ENCODE measurements at places on chromosomes 2 and 18.

DNA sequence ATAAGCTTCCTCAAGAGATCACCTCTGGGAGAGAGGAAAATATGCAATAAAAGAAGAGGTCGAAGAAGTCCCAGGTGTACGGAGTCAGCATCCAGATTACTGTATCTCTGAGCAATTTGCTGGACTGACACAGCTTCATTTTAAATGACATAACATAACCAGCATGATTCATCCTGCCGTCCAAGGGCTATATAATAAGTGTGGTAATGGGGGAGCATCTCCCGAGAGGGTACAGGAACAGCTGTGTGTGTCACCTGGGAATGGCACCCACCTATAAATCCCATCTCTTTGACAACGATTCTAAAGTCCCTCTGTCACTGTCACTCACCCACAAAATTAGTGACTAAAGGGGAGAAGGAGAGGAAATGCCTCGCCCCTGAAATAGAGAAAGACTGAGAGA is 19.3 kb upstream of the FZD7 start:
- DNase-seq = no peak

- DNase-seq = no peak
Observed at GRCh38 chr2:2742726-2743125, 411.7 kb upstream of the MYT1L start.

DNA sequence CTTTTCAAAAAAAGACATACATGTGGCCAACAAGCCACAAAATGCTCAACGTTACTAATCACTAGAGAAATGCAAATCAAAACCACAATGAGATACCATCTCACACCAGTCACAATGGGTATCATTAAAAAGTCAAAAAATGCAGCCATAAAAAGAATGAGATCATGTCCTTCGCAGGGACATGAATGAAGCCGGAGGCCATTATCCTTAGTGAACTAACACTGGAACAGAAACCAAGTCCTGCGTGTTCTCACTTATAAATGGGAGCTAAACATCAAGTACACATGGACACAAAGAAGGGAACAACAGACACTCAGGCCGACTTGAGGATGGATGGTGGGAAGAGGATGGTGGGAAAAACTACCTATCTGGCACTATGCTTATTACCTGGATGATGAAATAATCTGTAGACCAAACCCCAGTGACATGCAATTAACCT is 17.8 kb upstream of the ATL2 start:
- no peak for DNase-seq

- no peak for DNase-seq
Observed at GRCh38 chr18:48003426-48004349, 73.2 kb upstream of the SMAD2 start.

DNA sequence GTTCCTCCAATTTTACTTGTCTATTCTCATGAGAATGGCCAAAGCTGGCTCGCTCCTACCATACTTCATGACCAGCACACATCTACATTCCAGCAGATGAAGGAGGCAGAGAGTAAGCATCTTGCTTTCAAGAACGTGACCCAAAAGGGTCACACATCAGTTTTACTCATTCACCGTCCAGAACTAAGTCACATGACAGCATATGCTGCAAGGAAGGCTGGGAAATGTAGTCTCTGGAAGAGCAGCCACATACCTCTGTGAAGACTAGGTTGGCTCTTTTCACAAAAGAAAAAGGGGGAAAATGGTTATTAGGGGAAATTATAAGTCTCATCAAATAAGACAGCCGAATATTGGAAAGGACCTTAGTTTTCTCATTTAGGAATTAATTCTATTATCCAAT is 835.3 kb downstream of the EPHA4 start:
- no peak for DNase-seq

GRCh38 chr18:53819174-53819573 is 405.3 kb downstream of the MBD2 start:
- DNase-seq = no peak

GRCh38 chr2:8501061-8501720 is 180.7 kb upstream of the ID2 start:
- DNase-seq = no peak

DNA sequence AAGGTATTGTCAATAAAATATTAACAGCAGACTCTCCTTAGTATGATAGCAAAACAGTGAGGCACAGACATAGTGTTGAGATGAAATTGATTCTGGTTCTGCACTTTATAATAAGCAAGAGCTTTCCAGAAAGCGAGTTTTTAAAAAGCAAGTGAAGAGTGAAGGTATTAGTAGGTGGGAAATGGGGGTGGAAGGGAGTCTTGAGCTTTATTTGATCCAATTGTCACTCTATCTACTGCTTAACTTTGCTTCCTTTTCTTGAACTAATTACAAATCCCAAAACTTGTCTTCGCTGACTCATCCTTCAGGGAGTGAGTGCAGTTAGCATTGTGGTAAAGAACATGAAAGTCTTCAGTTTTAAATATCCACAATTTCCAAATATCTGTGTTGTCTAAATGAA is 120.6 kb upstream of the BOD1L2 start:
- DNase-seq = no peak

- no peak for DNase-seq
Observed at GRCh38 chr2:18987592-18988073, 370.8 kb downstream of the OSR1 start.

- no peak for DNase-seq
Observed at GRCh38 chr2:159209341-159210306, 76.9 kb downstream of the WDSUB1 start.

GRCh38 chr2:196289000-196289399 is 117.6 kb upstream of the STK17B start:
- DNase-seq = no peak

GRCh38 chr2:109637749-109638570 is 23.8 kb downstream of the SOWAHC start:
- DNase-seq = no peak

DNA sequence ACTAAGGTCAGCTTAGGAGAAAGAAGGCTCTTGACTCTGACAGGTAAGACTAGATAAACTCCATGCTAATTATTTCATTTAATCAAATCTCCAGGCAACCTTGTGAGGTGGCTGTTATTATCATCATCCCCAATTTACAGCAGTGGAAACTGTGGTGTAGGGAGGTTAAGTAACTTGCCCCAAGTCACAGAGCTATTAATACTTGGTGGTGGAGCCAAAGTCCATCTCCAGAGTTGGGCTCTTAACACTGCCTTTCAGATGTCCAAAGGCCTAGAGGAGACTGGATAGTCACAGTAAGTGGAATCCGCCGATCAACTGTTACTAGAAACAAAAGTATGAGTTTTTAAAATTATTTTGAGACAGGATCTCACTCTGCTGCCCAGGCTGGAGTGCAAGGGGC is 46.6 kb upstream of the SP3 start:
- no peak for DNase-seq

DNA sequence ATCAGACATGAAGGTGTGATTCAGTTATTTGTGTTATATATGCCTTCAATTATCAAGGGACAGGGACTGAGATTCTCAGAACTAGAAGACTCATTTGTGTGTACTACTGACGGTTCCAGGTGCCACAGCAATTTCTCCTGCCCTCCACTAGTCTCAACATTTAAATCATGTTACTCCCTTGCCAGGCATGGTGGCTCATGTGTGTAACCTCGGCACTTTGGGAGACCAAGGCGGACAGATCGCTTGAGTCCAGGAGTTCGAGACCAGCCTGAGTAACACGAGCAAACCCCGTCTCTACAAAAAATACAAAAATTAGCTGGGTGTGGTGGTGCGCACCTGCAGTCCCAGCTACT is 1.1 kb downstream of the CNDP2 start:
- no peak for DNase-seq

- DNase-seq = no peak
Observed at GRCh38 chr2:102278720-102279390, 32.5 kb upstream of the IL1RL1 start.

- DNase-seq = no peak
Observed at GRCh38 chr2:79619442-79619841, 106.6 kb downstream of the CTNNA2 start.

- DNase-seq = peak; percentile 22
Observed at GRCh38 chr2:7031547-7032245, 114.5 kb downstream of the RNF144A start.

GRCh38 chr2:216236486-216236885 is 127.3 kb downstream of the XRCC5 start:
- DNase-seq = no peak

DNA sequence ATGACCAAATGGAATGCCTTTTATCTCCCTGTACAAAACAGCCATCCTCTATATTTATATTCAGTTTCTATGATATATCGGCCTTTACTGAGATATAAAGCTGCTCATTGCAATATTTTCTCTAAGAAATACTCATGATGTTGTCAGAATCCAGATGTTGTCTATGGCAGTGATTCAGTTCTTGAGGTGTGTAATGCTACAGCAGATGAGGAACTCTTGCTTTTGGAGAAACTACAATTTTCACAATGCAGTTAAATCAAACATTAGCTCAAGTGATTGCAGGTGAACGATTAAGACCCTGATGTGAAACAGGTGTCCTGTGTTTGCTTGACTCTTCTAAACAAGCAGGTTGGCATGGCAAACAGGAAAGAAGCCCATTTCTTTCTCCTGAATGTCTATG is 256.2 kb upstream of the CDH20 start:
- DNase-seq = no peak

DNA sequence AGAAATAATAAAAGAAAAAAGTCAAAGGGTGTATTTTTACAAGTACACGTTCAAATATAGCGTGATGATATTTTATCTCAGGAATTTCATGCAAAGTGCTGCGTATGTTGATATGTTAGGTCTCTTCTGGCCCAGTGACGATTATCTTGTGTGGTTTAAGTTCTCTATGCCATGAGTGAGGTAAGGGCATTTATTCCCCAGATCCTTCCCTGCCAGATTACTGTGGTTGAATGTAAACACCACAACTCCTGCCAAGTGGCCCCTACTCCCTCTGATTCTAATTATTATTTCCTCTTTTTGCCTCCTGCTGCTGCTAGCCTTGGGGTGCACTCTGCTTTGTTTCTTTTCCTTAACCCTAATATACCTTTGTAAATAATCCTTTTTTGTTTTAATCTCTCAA is 12.2 kb downstream of the SCN2A start:
- DNase-seq = no peak

DNA sequence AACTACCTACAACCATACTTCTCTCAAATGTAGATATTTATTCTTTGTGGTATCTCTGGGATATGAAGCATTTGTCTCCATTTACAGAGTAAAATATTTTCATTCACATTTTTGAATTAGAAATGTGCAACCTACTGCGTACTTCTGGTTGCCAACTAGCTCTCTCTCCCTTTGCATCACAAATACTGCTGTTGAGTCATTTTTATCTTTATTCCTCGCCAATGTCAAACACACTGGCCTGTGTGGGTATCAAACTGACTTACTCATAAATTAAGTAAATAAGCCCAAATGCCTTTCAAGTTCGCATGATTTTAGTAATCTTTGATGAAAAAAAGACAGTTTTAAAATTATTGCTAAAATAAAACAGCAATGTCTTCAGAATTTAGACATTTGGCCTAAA is 67.3 kb downstream of the STAT4 start:
- DNase-seq = no peak

GRCh38 chr2:8189316-8189715 is 492.5 kb upstream of the ID2 start:
- DNase-seq = no peak

- DNase-seq = no peak
Observed at GRCh38 chr2:130823886-130824491, 12.7 kb upstream of the ARHGEF4 start.

DNA sequence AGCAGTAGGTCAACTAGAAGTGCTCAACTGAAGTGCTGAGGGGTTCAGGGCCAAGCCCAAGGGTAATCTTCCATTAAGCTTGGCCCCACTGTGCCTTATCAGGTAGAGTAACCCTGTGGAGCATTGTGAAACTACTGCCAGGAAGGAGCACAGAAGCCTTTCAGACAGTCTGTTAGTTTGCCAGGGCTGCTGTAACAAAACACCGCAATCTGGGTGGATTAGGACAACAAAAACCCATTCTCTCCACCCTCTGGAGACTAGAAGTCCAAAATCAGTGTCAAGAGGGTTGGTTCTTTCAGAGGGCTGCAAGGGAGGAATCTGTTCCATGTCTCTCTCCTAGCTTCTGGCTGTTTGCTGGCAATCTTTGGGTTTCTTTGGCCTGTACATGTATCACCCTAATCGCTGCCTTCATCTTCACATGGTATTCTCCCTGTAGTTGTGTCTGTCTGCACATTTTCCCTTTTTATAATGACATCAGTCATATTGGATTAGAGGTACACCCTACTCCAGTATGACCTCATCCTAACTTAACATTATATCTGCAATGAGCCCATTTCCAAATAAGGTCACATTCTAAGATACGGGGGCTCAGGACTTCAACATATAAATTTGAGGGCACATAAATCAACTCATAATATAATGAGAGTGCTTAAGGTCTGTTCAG is 21.2 kb downstream of the VIT start:
- DNase-seq = no peak

GRCh38 chr2:219440388-219441256 is 6.0 kb downstream of the SPEG start:
- DNase-seq = no peak

DNA sequence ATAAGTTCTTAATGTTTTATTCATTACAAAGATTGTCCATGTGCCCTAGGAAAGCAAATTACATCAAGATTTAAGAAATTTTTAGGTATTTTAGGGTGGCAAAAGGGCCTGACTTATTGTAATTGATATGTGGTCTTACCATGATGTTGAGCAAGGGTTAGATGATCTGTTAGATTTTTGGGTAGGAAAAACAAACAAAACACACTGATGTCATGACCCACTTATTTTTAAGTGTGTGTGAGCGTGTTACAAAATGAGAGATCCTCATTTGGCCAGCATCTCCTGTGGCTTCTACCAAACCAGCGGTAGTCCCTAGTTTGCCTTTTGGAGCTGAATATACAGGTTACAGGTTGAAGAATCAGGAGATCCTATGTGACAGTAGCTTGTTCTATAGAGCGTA is 89.8 kb upstream of the ITGB6 start:
- no peak for DNase-seq

DNA sequence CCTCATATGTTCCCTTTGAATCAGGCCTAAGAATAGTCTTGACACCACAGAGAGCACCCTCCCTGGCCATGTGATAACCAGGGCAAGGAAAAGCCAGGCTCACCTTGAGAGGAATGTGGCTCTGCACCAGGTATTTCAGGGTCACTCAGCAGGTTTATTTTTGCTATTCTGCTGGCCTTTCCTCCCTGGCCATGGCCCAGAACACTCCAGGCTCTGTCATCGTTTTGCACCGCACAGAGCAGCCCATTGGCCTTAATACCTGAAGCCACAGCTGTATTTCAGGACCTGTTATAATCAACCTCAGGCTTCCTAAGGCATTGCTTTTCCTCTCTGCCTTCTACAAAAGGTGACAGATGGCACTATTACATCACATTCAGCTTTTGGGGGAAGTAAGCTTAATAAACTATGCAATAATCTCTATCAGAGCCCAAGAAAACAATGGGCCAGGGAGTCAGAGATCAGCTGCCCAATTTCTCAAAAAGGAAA is 668.3 kb downstream of the IRS1 start:
- no peak for DNase-seq

GRCh38 chr18:58106289-58107070 is 62.5 kb downstream of the NEDD4L start:
- no peak for DNase-seq

Measured in stimulated activated CD4-positive, alpha-beta T cell treated with anti-CD3 and anti-CD28 coated beads, Interleukin-1b, Interleukin-23, amount 100 ng/mL, for 48 hours (primary cell).